ENCODE measurements at places on chromosomes 12 and 14. TPM values are rescaled to one million over a fixed set of nuclear protein-coding genes. Genes with fewer than 3 reads are reported as not detected.
A peak's percentile ranks its signal among the peaks of the same experiment; 100 is the strongest.

DNA sequence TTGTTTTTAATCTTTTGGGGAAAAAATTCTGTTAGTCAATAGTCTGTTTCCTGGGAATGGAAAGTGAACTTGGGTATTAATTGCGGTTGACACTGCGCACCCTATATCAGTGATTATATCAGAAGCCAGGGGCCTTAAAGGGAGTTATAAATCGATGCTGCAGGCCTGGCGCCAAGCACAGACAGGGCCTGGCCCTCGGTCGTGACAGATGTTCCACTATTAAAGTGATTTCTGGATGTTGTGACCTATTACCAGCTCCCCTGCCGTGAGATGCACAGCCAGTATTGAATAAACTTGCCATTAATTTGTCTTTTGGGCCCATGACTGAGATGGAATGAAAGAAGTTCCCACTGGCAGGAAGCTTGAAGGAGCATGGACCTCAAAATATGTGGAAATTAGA, 45.1 kb upstream of the KITLG start:
- no peak overlapping the region for H3K4me3 ChIP-seq
- no peaks in the 10 kb centered on the region for H3K27me3 ChIP-seq
- peaks cover 32% of the 10 kb centered on the region for H3K4me1 ChIP-seq
- H3K36me3 ChIP-seq: no peaks in the 10 kb centered on the region

DNA sequence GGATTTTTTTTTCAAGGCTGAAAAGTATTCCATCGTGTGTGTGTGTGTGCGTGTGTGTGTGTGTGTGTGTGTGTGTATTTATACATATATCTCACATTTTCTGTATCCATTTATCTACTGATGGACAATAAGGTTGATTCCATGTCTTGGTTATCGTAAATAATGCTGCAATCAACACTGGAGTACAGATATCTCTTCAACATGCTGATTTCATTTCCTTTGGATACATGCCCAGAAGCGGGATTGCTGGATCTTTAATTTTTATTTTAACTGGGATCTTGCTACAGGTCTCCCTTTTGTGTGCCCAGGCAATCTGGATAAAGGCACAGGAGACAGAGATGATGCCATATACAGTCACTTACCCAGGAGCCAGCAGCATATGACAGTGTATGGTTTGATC, 338.1 kb downstream of the SOX5 start:
- no peaks in the 10 kb centered on the region for H3K36me3 ChIP-seq
- no peaks in the 10 kb centered on the region for H3K27me3 ChIP-seq
- H3K27ac ChIP-seq: no peak overlapping the region

DNA sequence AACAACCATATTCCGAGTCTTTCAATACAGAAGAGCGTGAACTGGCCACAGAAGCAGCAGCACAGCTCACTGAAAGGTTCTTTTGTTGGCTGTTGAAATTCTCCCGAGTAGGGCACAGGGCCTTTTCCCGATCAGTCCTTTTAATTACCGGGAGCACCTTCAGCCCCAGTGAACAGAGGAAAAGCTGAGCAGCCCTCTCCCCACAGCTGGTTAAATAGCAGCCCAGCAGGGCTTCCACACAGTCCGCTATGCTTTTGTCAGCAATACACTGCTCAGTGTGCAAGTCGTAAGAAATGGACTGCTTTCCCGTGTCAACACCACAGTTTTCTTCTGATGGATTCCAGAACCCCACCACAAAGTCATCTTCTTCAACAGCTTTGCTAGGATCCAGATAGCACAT, 61.3 kb downstream of the DICER1 start:
- H3K4me1 ChIP-seq: peaks cover 34% of the 10 kb centered on the region
- peaks cover 62% of the 10 kb centered on the region for H3K36me3 ChIP-seq
- H3K27me3 ChIP-seq: no peaks in the 10 kb centered on the region
- no peak overlapping the region for H3K27ac ChIP-seq
- no peak for DNase-seq
- no peak overlapping the region for H3K4me3 ChIP-seq

GRCh38 chr12:58433959-58434358, 486.3 kb downstream of the LRIG3 start:
- no peak overlapping the region for H3K4me3 ChIP-seq
- H3K36me3 ChIP-seq: no peaks in the 10 kb centered on the region

GRCh38 chr12:71938728-71939385, at the start of gene TPH2:
TSS of gene TPH2 (plus strand) at chr12:71938845. CDS start at chr12:71938987, 142 bp downstream.
- H3K4me3 ChIP-seq: no peak within 1 kb of the TSS
- H3K27me3 ChIP-seq: peaks cover 26% of the 10 kb centered on the region
- H3K27ac ChIP-seq: no peak within 1 kb of the TSS

DNA sequence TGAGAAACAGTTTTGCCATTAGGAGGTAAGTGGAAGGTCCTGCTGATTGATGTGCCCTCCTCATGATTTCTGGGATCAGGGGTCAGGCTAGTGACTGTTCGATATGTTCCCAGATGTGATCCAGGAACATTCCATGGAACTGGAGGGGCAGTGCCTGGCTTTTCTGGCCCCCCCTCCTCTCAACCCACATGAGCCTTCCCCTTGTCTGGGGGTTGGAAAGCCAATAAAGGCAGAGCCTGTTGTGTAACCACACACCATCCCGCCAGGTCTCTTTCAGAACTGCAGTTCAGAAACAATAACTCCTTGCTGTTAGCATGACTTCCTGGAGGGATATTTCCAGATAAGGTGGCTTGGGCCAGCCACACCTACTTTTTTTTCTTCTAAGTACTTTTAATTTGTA, 17.8 kb downstream of the SMOC1 start:
- no peak overlapping the region for H3K27ac ChIP-seq
- no peaks in the 10 kb centered on the region for H3K4me1 ChIP-seq
- H3K4me3 ChIP-seq: no peak overlapping the region
- no peak for DNase-seq
- H3K36me3 ChIP-seq: no peaks in the 10 kb centered on the region

DNA sequence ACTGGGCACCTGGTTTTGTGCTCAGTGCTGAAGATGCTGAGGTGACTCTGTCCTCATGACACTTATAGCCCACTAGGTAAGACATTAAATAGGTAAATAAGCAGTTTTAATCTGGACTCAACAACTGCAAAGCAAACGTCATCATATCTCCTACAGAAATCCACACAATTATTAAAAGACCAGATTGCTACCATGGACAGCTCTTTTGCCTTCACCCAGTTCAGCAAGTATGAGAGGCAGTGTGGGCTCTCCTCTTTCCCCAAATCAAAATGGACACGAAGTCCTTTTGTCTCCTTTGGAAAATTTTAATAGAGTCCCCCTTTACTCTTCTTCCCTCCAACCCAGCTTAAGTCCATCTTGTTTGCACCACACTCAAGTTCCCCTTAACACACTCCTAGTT, 171.1 kb downstream of the RPAP3 start:
- H3K4me3 ChIP-seq: no peak overlapping the region
- H3K27me3 ChIP-seq: no peaks in the 10 kb centered on the region
- no peaks in the 10 kb centered on the region for H3K4me1 ChIP-seq

- no peak overlapping the region for H3K4me3 ChIP-seq
- H3K27ac ChIP-seq: no peak overlapping the region
- no peak for DNase-seq
- no peaks in the 10 kb centered on the region for H3K36me3 ChIP-seq
- no peaks in the 10 kb centered on the region for H3K4me1 ChIP-seq
Measured at GRCh38 chr14:58987591-58987990, 200.9 kb upstream of the DAAM1 start.

DNA sequence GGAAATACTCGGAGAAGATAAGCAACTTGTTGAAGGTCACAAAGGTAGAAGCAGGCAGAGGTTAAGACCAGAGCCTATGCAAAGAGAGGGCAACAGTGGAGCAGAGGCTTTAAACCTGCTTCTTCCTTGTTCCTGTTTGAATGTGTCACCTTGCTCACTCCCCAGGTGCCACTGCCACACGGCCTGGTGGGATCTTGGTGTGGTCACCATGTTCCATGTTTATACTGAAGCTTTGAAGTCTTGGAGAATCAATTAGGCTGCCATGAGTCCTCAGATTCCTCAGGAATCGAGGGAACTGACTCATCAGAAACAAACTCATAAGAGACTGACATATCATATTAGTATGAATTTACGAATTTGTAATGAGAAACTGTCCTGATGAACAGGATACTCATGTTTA, 46.8 kb downstream of the IQSEC3 start:
- H3K4me1 ChIP-seq: peaks cover 5% of the 10 kb centered on the region
- no peak overlapping the region for H3K27ac ChIP-seq
- H3K36me3 ChIP-seq: no peaks in the 10 kb centered on the region
- H3K27me3 ChIP-seq: no peaks in the 10 kb centered on the region
- DNase-seq: no peak

- DNase-seq: peak; percentile 49
- no peaks in the 10 kb centered on the region for H3K36me3 ChIP-seq
- no peaks in the 10 kb centered on the region for H3K27me3 ChIP-seq
- no peak overlapping the region for H3K27ac ChIP-seq
- H3K4me3 ChIP-seq: no peak overlapping the region
- H3K4me1 ChIP-seq: no peaks in the 10 kb centered on the region
Measured at GRCh38 chr14:22002860-22003284, 329.3 kb upstream of the OR4E1 start.

- H3K27ac ChIP-seq: no peak overlapping the region
- H3K36me3 ChIP-seq: no peaks in the 10 kb centered on the region
- no peak overlapping the region for H3K4me3 ChIP-seq
- DNase-seq: no peak
- H3K27me3 ChIP-seq: no peaks in the 10 kb centered on the region
- no peaks in the 10 kb centered on the region for H3K4me1 ChIP-seq
Measured at GRCh38 chr12:107400686-107401447, 284.7 kb upstream of the PWP1 start.

- H3K36me3 ChIP-seq: peaks cover 16% of the 10 kb centered on the region
- no peak overlapping the region for H3K27ac ChIP-seq
- no peaks in the 10 kb centered on the region for H3K27me3 ChIP-seq
Measured at GRCh38 chr14:103706551-103707328, 8.5 kb downstream of the XRCC3 start.

DNA sequence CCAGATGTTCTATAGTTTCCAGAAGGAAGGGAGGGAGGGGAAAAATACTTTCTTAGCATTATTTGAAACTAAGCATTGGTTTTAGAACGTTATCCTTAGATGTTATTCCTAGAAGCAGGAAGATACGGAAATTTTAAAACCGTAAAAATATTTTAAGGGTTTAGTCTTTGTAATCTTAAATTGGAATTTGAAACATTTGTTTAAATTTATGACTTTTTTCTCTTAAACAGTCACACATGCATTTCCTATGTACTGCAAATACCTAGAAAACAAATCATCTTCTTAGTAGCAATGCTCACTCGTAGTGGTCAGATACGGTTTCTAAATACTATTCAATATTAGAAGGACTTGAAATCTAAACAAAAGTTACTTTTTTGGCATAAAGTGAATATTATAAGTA, 282.0 kb downstream of the ERC1 start:
- DNase-seq: no peak
- no peaks in the 10 kb centered on the region for H3K27me3 ChIP-seq
- H3K36me3 ChIP-seq: peaks cover 8% of the 10 kb centered on the region
- H3K4me3 ChIP-seq: no peak overlapping the region
- H3K27ac ChIP-seq: no peak overlapping the region

DNA sequence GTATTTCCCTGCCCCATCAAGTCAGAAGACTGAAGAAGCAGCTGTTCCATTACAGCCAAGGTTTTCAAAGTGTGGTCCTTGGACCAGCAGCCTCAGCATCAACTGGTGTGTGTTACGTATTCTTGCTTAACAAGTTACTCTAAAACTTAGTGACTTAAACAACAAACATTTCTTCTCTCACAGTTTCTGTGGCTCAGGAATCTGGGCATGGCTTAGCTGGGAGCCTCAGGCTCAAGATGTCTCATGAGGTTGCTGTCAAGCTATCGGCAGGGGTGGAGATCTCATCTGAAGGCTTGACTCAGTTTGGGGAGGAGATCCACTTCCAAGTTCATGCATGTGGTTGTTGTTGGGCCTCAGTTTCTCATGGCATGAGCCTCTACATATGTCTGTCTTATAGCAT, 174.5 kb downstream of the KTN1 start:
- H3K4me1 ChIP-seq: peaks cover 19% of the 10 kb centered on the region
- H3K36me3 ChIP-seq: no peaks in the 10 kb centered on the region
- DNase-seq: no peak
- H3K27me3 ChIP-seq: no peaks in the 10 kb centered on the region
- no peak overlapping the region for H3K27ac ChIP-seq
- H3K4me3 ChIP-seq: no peak overlapping the region

DNA sequence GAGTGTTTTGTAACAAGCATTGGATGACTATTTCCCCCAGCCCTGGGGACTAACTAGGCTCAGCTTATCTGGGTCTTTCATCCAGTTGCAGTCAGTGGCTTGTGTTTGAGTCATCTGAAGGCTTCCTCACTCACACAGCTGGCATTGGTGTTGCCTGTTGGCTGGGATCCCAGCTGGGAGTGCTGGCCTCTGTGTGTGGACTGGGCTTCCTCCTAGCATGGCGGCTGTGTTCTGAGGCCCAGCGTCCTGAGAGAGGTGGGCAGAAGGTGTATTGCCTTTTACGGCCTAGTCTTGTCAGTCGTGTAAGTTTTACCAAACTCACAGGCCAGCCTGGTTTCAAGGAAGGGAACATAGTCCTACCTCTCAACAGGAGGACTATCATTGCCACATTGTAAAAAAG, 28.3 kb upstream of the PPP2R5C start:
- no peak for DNase-seq
- H3K4me1 ChIP-seq: peaks cover 13% of the 10 kb centered on the region
- peaks cover 7% of the 10 kb centered on the region for H3K27me3 ChIP-seq

DNA sequence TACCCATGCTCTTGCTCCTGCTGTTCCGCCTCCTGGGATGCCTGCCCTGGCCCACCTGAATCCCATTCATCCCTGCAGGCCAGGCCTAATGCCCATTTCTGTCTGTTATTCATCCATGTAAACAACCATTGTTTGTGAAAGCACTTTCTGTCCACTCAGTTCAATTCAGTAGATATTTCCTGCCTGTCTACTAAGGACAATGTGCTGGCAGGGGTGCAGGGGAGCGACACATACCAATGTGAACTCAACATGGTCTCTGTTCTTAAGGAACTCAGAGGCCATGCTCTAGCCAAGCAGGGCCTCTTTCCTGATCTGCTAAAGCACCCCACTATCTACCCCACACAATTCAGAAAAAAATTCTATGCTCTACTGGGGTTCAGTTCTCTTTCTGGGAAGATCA, 88.5 kb upstream of the ZFP36L1 start:
- H3K36me3 ChIP-seq: peaks cover 100% of the 10 kb centered on the region
- H3K4me1 ChIP-seq: no peaks in the 10 kb centered on the region
- no peak overlapping the region for H3K4me3 ChIP-seq
- DNase-seq: no peak
- no peaks in the 10 kb centered on the region for H3K27me3 ChIP-seq

- H3K4me1 ChIP-seq: peaks cover 13% of the 10 kb centered on the region
- H3K36me3 ChIP-seq: no peaks in the 10 kb centered on the region
- H3K27me3 ChIP-seq: no peaks in the 10 kb centered on the region
- peak; percentile 84 for DNase-seq
- peak overlapping the region; percentile 73 for H3K27ac ChIP-seq
Measured at GRCh38 chr14:67963960-67964812, 144.6 kb downstream of the RAD51B start.

The HOXC9 gene
- total RNA-seq: not detected

The COX6A1 gene
- 868 TPM for total RNA-seq

The OR4E1 gene
- total RNA-seq: not detected

The GPR162 gene
- 1.8 TPM for total RNA-seq

The CRACR2A gene
- total RNA-seq: 1.8 TPM

The ZFYVE21 gene
- 61.2 TPM for total RNA-seq

The SH2B3 gene
- 9.8 TPM for total RNA-seq

The RERG gene
- total RNA-seq: 39.1 TPM

The TEX52 gene
- not detected for total RNA-seq

The COX8C gene
- not detected for total RNA-seq

The RERGL gene
- total RNA-seq: 9.2 TPM

The PRB2 gene
- not detected for total RNA-seq

The DNAJC22 gene
- total RNA-seq: 3.1 TPM

The STXBP6 gene
- total RNA-seq: 13.6 TPM

The POLE2 gene
- 5.2 TPM for total RNA-seq

The RHEBL1 gene
- total RNA-seq: not detected

The EGLN3 gene
- 14.6 TPM for total RNA-seq
